Bronchus fibroblast of lung (primary cell): ENCODE measurements at places on chromosomes 3 and 15. TPM values are rescaled to one million over a fixed set of nuclear protein-coding genes. Genes with fewer than 3 reads are reported as not detected.

Gene LYZL4
- not detected in 2 replicates for total RNA-seq

Gene CCRL2
- total RNA-seq = 0.45 TPM in 1 of 2 replicates, not detected in the other

Gene HES1
- total RNA-seq = not detected in 2 replicates

Gene RTP1
- not detected in 2 replicates for total RNA-seq

Gene PLEKHO2
- total RNA-seq = 19.7 and 20.5 TPM in 2 replicates

Gene SLC12A1
- not detected in 2 replicates for total RNA-seq

Gene LDHAL6B
- total RNA-seq = not detected in 2 replicates

Gene FANCD2OS
- total RNA-seq = not detected in 2 replicates

Gene SHF
- total RNA-seq = 1.3 and 3.0 TPM in 2 replicates

Gene PAK6
- 3.5 TPM in 1 of 2 replicates, not detected in the other for total RNA-seq

Gene MRPL46
- 15.1 and 23.0 TPM in 2 replicates for total RNA-seq

Gene NLGN1
- total RNA-seq = 0.50 and 0.74 TPM in 2 replicates

Gene ROBO2
- 0.45 and 0.67 TPM in 2 replicates for total RNA-seq
